ENCODE measurements at places on chromosomes 2 and 18.

DNA sequence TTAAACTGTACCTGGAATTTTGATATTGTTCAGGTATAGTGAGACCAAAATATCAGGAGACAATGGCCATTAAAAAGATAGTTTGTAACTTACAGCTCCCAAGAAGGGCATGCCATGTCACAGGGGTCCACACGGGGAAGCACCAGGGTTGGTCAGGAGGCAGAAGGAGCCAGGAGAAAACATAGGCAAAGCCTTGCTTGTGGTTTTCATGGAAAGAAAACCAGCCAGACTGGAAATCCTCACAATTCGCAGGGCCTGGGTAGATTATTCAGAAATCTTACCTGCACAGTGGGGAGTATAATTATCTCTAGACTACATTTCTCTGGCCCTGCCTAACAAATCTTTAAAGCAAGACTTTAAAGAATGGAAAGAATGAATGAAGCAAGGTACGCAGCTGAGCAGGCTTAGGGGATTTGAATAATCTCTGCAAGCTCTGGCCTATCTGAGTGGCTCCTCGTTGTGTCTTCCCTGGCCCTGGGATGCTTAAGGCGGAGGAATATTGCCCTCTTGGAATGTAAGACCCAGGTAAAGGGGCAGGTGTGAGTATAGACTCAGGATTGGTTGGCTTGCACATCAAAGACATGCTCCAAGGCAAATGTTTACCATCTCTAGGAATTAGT lies 66.9 kb upstream of the CDC42EP3 start:
- DNase-seq = no peak

- DNase-seq = no peak
Measured at GRCh38 chr18:76967721-76968472, 145.5 kb downstream of the ZNF236 start.

GRCh38 chr2:10915731-10916276 lies 4.1 kb downstream of the KCNF1 start:
- no peak for DNase-seq

DNA sequence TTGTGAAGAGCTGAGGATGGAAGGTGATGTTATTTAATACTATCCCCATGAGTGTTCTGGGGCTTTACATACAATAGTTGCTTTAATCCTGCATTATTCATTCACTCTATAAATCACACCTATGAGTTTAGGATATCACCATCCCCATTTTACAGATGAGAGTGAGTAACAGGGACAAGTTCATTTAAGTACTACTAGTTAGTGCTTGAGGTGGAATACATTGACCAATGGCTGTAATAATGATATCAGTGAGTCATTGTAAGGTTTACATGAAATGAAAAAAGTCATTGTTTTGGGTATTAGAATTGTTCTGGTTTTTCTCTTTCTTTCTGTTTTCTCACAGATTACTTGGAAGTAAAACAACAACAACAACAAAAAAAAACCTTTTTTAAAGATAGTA lies 42.5 kb downstream of the TANC1 start:
- no peak for DNase-seq

- no peak for DNase-seq
Measured at GRCh38 chr2:28640908-28641300, 110.7 kb upstream of the PPP1CB start.

Data from AG04449 (cell line).